ENCODE measurements at places on chromosomes 4 and X. TPM values are rescaled to one million over a fixed set of nuclear protein-coding genes. Genes with fewer than 3 reads are reported as not detected.

The LONRF3 gene
- not detected for total RNA-seq

The MAGEH1 gene
- 10.0 TPM for total RNA-seq

DNA sequence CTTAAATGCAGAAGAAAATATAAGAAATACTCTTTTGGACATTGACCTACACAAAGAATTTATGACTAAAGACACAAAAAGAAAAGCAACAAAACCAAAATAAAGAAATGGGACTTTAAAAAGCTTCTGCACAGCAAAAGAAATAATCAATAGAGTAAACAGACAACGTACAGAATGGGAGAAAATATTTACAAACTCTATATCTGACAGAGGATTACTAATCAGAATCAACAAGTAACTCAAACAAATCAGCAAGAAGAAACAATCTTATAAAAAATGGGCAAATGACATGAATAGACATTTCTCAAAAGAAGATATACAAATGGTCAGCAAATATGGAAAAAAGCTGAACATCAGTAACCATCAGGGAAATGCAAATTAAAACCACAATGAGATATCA, 37.6 kb upstream of the UGT2B17 start:
- no peak for DNase-seq

DNA sequence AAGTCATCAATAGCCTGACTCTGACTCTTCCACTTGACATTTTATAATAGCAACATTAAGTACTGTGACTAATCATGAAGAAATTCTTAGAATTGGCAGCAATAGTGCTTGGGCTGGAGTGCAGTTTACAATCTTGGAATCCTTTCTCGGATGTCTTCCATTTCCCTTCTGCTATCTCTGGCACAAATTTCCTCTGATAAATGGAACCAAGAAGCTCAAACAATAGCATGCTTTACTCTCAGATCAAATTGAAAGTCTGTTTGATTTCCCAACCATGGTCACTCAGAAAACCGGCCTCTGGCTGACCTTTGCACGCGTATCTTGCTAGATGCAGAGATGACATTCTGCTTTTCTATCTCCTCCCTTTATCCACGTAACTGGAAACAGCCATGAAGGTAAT, 99.0 kb upstream of the SPANXC start:
- DNase-seq: no peak

- DNase-seq: no peak
Observed at GRCh38 chr4:13484749-13485221, 645 bp upstream of the RAB28 start.

DNA sequence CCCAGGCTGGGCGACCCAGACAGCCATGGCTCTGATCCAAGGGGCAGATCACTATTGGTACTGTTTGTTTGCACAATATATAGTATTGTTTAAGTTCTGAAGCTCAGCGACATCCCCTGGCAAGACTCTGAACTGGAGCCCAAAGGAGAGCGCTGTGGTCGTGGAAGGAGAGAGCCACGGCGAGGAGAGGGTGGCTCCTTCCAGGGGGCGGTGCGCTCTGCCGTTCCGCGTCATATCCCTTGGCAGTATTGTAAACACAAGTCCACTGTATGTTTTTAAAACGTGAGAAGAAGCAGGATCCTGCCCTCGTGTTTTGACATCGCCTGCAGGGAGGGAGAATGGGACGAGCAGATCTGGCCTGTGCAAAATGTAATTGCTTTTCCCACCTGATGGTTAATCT, 185.5 kb downstream of the RAB28 start:
- no peak for DNase-seq

DNA sequence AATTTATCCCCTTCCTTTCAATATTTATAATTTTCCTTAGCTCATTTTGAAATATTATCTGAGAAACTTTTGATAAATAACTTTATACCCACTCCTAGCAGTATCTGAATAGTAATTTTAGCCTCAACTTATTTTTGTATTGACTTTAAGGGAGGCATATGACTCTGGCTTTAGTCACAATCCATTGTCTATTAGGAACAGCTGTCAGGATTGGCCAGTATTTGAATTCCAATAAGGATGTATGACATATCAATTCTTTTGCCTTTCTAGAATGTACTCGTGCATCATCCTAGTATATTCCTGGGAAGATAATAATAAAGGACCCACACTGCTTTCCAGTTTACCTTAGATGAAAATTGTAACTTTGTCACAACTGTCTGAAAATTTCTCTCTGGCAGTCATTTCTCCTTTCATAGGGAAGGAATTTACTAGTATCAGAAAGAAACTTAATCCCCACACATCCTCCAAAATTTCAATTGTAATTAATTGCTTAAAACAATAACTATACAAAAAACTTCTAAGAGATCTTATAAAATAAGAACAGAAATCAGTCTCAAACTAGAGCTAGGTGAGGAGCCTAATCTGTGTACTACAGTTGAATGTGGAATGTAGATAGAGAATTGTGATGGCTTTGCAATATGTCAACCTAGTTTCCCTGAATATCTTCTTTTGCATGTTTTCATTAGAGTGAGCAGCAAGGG, 121.0 kb upstream of the EPHA5 start:
- no peak for DNase-seq
